ENCODE measurements at places on chromosomes 11 and 22.
A peak's percentile ranks its signal among the peaks of the same experiment; 100 is the strongest.

DNA sequence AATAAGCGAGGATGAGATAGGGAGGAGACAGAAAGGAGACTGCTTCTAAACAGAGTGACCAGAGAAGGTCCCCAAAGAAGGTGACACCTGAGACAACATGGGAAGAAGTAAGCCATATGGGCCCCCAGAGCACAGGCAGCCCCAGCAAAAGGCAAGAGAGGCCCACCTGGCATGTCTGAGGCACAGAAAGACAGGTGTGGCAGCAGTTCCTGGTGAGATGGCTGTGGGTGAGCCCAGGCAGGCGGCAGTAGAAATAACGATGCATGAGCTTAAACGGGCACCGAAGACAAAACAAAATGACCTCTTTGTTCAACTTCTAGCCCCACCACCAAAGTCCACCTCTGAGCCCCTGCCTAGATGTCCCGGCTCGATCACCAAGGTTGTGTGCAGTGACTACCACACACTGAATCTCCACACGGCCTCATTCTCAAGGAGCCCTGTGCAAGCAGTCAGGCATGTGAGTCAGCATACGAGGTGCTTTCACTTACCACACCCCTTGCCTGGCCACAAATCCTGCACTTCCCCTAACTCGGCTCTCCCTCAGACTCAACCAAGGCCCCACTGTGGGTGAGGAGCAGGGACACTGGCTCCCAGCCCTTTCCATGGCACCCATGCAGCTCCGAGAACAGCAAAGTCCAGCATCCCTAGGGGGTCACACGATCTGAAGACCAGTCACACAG is 77.6 kb downstream of the PACSIN2 start:
- peak; percentile 71 for DNase-seq

DNA sequence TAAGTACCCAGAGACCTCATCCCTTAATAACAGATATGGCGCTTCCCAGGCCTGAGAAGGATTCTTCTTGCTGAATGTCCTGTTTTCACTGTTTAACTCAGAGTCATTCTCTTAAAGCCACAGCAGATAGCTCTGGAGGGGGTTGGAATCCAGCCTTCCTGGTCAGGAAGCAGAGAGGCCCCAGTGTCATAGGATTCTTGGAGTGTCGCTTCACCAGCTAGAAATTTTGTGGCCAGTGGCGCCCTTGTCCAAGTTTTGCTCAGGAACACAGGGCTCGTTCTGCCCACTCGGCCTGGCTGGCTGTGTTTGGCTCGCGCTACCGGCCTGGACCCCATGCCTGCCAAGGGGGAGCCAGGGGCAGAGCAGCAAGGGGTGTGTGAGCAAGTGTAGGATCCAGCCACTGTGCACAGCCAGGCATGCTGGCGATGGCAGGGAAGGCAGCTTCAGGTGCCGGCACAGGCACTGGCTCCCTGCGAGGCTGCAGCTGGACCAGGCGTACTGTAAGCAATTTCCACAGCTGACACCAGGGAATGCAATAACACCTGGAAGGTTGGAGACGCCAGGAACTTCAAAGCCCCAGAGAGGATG is 214.8 kb upstream of the SESN3 start:
- DNase-seq, result no peak

DNA sequence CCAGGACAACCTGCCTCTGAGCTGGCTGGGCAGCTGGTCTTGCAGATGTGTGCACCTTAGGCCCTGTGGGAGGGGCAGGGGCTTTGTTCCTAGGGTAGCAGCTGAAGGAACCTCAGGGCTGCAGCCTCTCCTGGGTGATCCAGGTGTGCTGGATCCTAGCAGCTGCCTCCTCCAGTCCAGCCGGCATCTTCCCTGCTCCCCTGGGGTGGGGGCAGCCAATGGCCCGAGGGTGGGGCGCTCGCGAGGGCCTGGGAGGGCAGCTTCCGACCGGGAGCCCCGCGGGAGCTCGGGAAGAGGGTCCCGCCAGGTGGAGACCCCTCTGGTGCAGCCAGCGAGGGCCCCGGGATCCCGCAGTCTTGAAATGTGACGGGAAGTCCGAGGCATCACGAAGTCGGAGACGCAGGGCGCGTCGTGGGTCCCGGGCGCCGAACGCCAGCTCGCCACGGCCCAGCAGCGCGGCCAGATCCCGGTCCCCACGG is 1.7 kb downstream of the IFITM1 start:
- DNase-seq, result no peak

DNA sequence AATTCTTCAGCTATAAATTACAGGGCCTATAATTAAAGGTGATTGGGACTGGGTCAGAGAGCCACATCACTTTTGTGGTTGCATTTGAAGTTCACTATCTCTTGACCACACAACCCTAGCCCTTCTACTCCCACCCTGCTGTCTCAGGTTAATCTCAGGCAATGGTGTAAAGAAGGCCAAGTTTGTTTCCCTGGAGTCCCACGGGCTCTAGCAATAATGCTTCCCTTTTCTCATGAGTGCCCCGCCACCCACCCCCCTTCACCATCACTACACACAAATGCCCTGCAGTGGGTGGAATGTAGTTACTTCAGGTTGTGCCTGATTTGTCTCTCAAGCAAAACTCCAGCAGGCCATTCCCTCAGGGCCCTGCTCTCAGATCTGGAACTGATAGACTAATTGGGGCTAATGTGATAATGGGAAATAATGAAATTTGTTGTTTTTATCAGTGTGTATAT is 1.8 kb upstream of the EHF start:
- DNase-seq, result no peak

DNA sequence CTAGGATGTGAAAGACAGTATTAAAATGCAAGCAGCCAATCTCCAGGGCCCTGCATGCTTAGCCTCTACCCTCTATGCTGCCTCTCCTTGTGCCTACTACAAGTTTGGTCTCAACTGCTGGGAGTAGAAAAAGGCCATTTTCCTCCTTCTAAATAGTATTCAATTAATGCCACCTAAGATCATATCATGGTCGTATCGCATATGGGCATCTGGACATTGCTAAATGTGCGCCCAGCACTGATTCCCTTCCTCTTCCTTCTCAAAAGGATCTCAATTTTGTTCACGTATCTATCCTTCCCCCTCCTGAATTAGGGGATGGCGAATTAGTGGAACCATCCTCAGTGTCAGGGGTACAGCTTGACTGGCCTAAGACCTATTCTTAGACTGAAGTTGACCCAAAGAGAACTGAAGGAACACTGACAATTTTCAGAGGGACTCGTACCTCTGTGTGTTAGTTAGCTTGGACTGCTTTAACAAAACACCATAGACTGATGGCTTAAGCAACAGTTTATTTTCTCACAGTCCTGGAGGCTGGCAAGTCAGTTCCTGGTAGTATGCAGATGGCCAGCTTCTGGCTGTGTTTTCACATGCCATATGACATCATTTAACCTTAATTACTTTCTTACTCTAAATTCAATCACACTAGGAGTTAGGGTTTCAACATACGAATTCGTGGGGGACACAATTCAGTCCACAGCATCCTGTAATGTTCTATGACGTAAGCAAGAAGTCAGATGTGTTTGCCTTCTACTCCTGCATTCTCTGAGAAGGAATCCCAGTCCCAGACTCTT is 8.5 kb upstream of the NUP50 start:
- DNase-seq, result no peak

DNA sequence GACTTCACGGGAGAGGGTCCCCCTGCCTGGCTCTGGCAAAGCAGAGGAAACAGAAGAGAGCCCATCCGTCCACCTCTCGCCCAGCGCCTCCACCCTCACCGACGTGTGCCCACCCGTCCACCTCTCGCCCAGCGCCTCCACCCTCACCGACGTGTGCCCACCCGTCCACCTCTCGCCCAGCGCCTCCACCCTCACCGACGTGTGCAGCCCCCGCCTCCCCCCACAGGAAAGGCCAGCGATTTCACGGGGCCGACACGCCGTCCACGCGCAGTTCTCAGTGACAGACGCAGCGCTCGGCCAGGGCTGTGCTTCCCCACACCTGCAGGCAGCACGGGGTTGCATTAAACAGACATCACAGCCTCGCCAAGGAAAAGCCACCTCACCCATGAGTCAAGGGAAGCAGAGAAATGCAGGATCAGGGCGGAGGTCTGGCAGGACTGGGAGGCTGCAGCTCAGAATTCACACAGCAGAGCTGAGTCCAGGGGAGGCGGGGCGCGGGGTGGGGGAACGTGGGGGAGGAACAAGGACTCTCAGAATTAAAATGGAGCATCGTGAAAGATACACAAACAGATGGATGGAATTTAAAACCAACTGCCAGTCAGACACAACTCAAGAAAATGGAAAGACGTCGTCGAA is 377.7 kb downstream of the BRD1 start:
- no peak for DNase-seq

GRCh38 chr22:41501209-41501608 is 32.3 kb downstream of the ACO2 start:
- DNase-seq, result peak; percentile 44

GRCh38 chr11:69374110-69374945 is 80.4 kb downstream of the MYEOV start:
- DNase-seq, result no peak
